ENCODE measurements at places on chromosomes 4 and X.

GRCh38 chrX:29453333-29453732 is 762.0 kb upstream of the MAGEB2 start:
- DNase-seq, result no peak

DNA sequence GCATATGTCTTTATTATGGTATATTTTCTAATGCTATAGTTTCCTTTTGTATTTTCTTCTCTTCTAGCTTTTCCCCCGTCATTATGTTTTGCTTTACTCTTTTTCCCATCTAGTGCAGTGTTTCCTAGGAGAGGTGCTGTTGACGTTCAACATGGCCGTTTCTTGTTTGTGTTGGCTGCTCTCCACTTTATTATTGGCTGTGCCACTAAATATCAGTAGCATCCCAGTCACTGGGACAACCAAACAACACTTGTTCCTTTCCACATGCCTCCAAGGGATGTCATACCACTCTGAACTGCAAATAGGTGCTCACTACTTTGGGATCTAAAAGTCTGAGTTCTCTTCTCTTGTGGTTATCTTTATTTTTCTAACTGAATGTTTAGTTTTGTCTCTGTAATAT is 26.5 kb downstream of the GBA3 start:
- no peak for DNase-seq

GRCh38 chr4:52560844-52561280 is 98.2 kb downstream of the USP46 start:
- no peak for DNase-seq

DNA sequence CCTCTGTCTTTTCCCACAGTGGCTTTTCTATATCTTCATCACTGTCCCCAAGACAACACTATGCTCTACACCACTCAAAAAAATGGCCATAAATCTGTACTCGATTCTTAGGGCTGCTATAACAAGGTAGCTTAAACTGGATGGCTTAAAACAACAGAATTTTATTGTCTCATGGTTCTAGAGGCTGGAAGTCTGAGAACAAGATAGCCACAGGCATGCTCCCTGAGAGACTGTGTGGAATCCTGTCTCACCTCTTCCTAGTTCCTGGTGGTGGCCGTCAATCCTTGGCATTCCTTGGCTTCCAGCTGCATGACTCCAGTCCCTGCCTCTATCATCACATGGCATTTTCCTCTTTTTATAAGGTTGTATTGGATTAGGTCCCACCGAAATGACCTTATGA is 70.7 kb upstream of the DCLK2 start:
- DNase-seq, result no peak

GRCh38 chrX:133723930-133724329 is 261.5 kb downstream of the GPC3 start:
- no peak for DNase-seq

DNA sequence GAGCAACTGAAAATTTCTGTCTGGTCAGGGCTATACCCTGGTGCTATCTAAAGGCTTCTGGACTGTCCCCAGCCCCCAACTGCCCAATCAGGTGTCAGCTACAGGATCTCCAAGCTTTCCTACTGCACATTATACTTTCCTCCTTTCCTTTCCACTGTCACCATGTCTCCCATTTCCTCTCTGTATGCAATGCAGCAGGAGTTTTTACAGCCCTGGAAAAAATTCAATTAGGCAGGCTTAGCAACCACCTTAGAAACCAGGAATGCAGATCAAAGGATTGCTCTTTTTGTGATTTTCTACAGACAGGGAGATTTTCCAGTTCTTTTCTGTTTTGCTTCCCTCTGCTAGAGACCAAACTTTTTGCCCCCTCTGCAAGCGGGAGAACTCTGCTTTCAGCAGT is 6.0 kb upstream of the NAF1 start:
- no peak for DNase-seq

DNA sequence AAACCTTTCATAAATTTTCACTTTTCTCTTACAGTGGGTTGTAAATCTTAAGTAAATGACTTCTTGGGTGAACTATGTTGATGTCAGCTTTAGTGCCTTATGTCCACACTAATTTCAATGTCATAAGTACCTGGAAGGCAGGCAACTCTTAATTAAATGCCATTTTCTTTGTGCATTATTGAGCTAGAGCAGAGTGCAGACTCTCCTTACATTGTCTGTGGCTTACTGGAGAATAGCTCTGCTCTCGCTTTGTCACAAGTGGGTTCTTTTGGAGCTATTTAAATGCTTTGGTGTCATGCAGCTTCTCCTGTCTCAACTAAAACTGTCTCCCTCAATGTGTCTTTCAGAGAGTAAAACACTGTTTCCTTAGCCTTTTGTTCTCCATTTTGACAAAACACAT is 411.6 kb downstream of the STIM2 start:
- no peak for DNase-seq

DNA sequence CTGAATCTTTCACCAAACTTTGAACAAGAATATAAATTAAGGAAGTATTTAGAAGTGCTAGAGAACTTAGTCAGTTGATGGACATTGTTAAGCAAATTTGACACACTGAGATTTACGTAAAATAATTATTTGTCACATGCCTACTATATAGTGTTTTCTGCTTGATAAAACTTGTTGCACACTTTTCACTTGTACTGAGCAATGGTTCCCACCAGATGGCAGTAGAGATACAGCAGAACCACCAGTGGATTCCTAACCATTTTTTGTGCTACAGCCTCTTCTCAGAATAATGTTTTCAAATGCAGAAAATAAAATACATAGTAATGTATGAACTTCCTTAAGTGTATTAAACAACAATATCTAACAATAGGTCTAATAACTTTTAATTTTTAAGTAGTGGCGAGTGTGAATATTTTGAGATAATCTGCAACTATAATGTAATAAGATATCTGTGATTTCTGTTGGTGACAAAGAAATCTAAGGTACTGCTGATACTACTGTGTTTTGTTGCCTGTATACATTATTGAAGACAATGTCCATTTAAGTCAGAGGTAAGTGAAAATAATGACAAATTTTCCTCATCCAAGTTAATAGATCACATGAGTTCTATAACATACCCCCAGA is 81.2 kb downstream of the APOOL start:
- DNase-seq, result peak; percentile 22

DNA sequence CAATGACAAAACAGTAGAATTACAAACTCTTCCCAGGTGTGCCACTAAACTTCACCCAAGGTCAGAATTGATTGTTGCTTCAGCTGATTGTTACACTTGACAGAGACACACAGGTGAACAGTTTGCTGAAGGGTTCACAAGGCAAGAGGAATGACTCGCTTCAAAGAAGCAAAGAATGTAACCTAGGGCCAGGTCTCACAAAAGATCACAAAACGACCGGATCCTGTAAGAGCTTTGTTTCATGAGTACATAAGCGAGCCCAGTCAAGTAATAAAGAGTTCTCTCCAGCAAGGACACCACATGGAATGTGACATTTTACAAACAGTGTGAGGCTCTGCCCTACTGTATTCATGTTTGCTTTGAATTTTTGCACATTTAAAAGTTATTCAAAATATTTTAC is 9.1 kb downstream of the LNX1 start:
- no peak for DNase-seq

- no peak for DNase-seq
These were observed 290.0 kb upstream of the DIAPH2 start for GRCh38 chrX:96394598-96394997.

DNA sequence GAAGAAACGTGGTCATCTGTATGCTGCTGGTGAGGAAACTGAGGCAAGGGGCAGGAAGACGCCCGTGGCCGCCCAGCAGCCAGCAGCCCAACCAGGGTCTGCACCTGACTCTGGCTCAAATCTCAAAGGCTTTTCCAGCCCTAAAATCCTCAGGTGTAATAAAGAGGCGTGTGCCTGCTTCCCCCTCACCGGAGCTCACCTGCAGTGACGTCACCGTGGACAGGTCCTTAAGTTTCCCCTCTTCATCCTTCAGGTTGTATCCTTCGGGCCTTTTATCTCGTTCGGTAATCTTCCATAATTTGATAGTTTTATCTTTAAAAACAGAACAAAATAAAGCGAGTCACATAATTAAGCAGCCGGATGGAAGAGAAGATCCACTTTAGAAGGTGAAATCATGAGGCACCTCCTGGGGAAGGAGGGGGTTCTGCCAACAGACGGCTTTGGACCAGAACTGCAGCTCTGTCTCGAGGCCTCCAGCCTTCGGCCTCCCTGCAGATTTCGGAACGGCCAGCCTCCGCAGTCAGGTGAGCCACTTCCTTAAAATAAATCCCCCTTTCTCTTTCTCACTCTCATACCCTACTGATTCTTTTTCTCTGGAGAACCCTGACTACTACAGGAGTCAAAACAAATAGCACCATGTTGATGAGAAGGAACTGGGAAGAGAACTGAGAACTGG is 96.7 kb downstream of the PPP2R2C start:
- DNase-seq, result no peak
